Foreskin fibroblast (primary cell): ENCODE measurements at places on chromosomes 7 and 10.
A peak's percentile ranks its signal among the peaks of the same experiment; 100 is the strongest.

- no peak for DNase-seq
These were observed 41.3 kb upstream of the ARL4A start for GRCh38 chr7:12646139-12646538.

GRCh38 chr7:121107923-121108498, 119.5 kb downstream of the CPED1 start:
- peak; percentile 84 for DNase-seq

DNA sequence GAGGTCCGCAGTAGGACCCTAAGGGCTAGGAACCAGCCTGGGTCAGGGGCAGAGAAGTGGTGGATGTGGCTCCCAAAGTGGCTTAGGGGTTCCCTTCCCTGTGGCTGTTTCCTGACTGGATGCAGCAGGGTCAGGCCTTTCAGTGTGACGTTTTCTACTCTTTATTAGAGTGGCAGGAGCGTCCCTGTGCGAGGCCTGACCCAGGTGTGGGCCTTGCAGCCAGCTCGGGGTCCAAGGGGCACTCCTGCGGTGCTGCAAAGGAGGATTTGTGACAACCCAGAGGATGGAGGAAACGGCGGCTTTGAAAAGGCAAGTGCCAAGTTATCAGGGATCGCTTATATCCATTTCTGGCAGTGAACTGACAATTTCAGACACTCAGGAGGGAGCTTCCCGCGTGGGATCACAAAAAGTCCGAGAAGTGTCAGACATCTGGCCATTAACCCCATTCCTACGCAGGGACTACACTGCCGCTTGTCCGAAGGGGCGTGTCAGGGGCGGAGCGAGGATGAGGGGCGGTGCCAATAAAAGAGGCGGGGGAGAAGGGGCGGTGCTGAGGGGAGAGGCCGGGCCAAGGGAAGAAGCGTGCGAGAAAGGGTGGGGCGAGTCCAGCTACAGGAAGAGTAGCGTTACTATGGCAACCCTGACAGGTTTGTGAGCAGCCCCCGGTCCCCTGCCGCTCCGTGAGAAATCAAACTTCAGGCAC, 98.8 kb upstream of the ZNF722 start:
- no peak for DNase-seq

DNA sequence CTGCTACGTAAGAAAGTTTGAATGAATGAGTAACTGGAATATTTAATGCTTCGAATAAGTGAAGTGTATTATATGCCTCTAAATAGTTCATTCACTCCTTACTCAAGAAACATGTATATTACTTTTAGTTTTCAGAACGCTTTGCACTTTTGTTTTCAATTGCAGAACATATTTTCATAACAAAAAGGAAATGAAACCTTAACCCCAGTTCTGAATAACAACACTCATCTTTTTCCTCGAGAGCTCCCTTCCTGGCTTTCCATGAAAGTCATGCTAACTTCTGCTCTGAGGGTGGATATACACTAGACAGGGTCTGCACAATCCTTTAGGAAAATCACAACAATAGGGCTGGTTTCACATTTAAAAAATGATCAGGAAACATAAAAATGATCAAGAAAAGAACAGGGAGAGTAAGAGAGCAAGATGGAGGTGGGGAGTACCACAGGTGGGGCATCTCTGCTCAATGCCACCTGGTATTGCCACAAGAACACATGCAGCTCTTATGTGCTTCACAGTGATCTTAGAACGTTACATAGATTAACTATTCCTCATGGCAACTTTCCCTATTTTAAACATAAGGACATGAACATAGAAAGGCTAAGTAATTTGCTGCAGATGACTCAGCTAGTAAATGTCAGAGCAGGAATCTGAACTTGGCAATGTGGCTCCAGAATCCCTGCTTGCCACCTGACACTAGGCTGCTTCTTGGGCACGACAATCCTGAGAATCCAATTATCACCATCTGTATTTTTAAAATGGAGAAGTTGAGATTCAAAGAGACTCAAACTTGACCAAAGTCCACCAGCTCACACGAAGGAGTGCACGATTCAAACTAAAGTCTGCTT, 219.5 kb upstream of the AOAH start:
- DNase-seq = no peak

DNA sequence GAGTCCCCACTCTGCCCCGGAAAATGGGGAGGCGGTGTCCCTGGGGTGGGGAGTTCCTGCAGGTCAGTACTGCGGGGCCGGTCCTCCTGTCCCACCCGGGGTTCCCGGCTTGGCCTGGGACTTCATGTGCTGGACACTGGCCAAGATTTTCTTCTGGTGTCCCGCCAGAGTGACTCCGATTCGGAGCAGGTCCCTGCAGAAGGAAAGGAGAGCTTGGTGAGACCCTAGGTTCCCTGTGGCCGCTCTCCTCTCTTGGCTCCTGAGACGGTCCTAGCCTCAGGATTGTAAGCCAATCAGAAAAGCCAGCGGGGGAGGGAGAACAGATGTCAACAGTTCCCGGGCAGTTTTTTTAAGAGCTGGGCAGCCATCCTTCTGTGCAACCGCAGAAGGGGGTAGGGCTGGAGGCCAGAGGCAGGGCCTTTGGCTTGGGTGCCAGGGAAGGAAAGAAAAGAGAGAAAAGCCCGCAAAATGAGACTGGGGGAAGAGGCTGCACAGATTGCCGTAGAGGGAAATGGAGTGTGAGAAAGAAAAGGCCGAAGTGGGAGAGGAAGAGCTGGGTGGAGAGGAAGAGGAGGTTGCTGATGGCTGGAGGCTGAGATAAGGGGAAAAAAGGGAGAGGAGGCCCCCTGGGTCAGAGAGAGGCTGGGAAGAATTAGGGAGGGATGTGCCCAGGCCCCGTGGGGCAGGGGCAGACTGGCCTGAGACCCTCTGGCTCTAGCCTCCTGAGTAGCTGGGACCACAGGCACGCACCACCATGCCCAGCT, 23.7 kb downstream of the EPHB4 start:
- DNase-seq = peak; percentile 96

GRCh38 chr7:97317575-97317974, 200.1 kb downstream of the SDHAF3 start:
- DNase-seq = no peak

- DNase-seq = no peak
These were observed 94.3 kb upstream of the MYO3A start for GRCh38 chr10:25839683-25840082.
